CD4-positive, alpha-beta T cell treated with Interferon gamma for 1 hour (primary cell): ENCODE measurements at places on chromosomes 2 and 18.
A peak's percentile ranks its signal among the peaks of the same experiment; 100 is the strongest.

- no peak for DNase-seq
Measured at GRCh38 chr2:164890544-164890943, 48.9 kb upstream of the COBLL1 start.

- no peak for DNase-seq
Measured at GRCh38 chr2:224272237-224272910, 129.5 kb downstream of the FAM124B start.

GRCh38 chr2:207067473-207067872, 98.3 kb downstream of the KLF7 start:
- DNase-seq: no peak

DNA sequence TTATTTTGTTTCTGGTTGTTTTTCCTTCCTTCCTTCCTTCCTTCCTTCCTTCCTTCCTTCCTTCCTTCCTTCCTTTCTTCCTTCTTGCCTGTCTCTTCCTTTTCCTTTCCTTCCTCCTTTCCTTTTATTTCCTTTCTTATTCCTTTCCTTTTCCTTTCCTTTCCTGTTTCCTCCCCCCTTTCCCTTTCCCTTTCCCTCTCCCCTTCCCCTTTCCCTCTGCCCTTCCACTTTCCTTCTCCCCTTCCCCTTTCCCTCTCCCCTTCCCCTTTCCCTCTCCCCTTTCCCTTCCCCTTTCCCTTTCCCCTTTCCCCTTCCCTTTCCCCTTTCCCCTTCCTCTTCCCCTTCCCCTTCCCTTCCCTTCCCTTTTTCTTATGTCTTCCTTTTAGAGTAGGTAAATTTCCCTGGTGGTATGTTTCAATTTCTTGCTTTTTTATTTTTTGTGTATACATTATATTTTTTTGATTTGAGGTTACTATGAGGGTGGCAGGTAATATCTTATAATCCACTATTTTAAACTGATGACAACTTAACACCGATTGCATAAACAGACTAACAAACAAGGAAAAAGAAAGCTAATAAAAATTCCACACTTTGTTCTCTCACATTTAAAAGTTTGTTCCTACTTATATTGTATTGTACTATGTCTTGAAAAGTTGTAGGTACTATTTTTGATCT, 311.0 kb upstream of the FSHR start:
- DNase-seq: no peak

GRCh38 chr2:83899271-83899670, 559.8 kb downstream of the SUCLG1 start:
- DNase-seq: no peak

- DNase-seq: no peak
Measured at GRCh38 chr2:129273266-129274037, 706.0 kb upstream of the RAB6C start.

GRCh38 chr2:239978411-239978810, 46.7 kb downstream of the NDUFA10 start:
- peak; percentile 64 for DNase-seq

GRCh38 chr2:67922080-67922785, 140.6 kb downstream of the C1D start:
- no peak for DNase-seq

GRCh38 chr2:211864328-211864727, 674.3 kb downstream of the ERBB4 start:
- no peak for DNase-seq

- DNase-seq: no peak
Measured at GRCh38 chr2:20196657-20197161, 28.2 kb downstream of the SDC1 start.

DNA sequence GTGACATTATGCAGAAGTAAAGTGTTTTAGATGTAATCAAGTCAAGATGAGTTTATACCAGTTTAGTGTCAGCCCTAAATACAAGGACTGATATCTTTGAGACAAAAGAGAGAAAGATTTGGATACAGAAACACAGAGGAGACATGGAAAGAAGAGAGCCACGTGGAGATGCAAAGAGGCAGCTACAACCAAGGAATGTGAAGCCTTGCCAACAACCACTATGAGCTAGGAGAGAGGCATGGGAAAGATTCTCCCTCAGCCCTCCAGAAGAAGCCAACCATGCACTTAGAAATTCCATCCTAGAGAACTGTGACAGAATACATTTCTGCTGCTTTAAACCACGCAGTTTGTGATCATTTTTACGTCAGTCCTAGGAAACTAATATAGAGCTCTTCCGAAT, 217.2 kb downstream of the DOK6 start:
- DNase-seq: no peak

- DNase-seq: peak; percentile 47
Measured at GRCh38 chr2:203656522-203657287, 49.7 kb upstream of the CD28 start.

GRCh38 chr2:214881647-214882202, 72.2 kb upstream of the BARD1 start:
- no peak for DNase-seq

DNA sequence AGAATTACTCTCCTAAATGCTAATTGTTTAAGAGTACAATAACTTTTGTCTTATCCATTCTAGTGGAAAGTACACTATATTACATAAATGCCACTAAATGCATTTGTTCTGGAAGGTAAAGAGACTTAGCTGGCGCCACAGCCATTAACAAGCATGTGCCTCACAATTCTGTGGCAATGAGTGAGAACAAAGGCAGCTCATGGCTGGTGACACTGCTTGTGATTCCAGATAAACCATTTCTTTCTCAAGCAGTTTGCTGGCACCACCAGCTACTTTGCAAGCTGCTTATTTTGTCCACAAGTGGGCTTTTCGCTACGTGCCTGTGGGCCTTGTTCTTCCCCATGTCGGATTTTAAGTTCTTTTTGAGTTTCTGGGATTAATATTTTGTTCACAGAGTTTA, 147.6 kb upstream of the SMAD7 start:
- DNase-seq: no peak

DNA sequence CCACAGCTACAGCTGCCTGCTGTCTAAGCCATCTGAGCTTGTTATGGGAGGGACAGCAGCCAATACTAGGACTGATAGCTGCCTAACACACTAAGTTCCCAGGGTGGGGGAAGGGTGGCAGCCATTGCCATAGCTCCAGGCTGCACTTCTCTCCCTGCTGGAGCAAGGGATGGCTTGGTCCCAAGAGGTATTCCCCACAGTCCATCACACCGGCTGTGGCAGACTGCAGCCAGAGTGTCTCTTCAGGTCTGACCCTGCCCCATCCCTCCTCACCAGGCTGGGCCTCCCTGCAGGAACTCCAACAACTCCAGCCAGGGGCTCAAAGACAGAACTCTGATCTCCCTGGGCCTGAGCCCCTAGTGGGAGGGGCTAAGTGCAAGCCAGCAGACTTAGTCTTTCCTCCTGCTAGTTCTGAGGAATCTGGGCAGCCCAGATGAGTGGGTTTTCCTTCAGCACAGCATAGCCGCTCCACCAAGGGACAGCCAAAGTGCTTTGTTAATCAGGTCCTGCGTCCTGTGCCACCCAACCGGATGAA, 632.1 kb downstream of the SOCS6 start:
- DNase-seq: no peak

- DNase-seq: no peak
Measured at GRCh38 chr2:71681626-71682025, 228.3 kb downstream of the DYSF start.

- no peak for DNase-seq
Measured at GRCh38 chr2:33354981-33355380, 121.5 kb upstream of the RASGRP3 start.

- DNase-seq: no peak
Measured at GRCh38 chr2:56167616-56168562, 15.9 kb upstream of the CCDC85A start.

GRCh38 chr2:109058191-109058632, 69.2 kb upstream of the EDAR start:
- no peak for DNase-seq

GRCh38 chr2:133484784-133485183, 83.5 kb downstream of the NCKAP5 start:
- no peak for DNase-seq

DNA sequence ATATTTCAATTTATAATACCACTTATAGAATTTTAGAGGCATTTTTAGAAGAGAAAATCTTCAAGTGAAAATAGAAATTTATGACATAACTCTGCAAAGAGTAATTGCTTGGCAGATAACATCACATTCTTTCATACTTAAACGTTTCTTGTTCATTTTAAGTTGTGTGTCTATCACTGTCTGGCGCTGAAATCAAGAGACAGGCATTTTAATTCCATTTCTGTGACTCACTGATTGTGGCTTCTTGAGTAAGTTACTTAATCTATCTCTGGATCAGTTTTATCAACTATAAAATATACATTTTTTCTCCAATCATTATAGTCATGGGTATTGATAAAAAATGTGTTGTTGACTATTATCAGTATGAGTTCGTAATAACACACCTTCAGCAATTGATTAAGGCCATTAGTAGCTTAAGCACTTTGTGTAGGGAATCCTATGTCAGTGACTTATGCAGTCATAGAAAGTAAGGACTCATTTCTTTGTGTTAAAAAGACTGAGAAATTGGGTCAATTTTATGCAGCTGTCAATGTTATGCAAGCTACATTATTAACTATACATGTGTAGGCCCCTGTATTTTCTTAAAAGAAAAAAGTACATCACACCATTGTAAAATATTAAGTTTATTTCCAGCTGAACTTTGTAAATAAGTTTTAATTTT, 497.3 kb downstream of the CCDC85A start:
- no peak for DNase-seq

- no peak for DNase-seq
Measured at GRCh38 chr18:27057519-27058234, 127.4 kb downstream of the CHST9 start.

DNA sequence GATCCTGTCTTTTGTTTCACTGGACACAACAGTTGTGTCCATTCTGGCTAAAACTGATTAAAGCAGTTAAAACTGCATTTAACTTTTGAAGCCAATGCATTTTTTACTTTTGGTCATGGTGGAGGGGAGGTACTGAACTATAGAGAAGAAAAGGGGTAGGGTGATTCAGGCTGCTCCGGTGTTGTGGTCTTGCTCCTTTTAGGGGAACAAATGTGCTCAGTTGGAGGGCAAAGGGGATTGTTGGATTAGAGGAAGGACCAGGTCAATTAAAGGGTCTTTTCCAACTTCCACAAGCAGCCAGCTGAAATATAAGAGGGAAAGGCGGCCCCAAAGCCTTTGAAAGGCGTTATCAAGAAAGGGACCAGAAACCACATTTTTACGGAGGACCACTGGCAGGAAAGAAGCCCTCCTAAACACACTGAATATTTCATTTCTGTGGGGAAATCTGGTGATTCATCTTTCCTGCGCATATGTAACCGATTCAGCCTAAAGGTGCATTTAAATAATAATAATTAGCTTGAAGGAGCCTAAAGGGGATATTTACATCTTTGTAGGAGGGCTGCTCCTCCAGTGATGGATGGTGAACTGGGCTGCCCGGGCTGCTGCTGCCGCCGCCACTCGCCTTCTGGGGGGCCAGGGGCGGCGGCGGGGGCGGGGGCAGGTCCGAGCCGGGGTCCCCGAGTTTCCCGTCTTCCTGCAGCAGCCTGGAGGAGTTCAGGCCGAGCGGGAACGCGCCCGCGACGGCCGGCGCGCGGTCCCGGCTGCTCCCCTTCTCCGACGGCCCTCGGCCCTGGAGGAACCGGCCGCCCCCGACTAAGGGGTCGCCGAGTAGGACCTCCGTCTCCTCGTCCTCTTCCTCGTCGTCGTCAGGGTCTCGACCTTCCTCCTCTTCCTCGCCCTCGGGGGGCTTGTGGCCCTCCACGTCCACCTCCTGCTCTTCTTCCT, 5.2 kb downstream of the SKOR2 start:
- no peak for DNase-seq

DNA sequence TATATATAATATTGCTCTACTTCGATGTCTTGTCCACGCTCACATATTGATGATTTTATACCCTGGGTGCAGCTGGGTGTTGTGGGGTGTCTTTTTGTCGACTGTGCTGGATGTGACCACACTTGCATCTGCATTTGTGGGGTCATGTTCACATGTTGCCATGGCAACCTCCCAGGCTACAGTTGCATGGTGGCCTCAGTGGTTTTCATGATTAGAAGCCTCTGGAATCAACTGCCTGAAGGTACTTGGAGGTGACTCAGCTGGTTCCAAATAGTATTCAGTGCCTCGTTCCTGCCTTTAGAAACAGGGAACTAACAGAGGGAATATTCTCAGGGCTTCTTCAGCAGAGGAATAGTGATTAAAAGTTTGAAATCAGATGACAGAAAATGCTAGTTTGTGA, 166.3 kb upstream of the NYAP2 start:
- no peak for DNase-seq

- no peak for DNase-seq
Measured at GRCh38 chr2:43520919-43521318, 74.9 kb downstream of the THADA start.

DNA sequence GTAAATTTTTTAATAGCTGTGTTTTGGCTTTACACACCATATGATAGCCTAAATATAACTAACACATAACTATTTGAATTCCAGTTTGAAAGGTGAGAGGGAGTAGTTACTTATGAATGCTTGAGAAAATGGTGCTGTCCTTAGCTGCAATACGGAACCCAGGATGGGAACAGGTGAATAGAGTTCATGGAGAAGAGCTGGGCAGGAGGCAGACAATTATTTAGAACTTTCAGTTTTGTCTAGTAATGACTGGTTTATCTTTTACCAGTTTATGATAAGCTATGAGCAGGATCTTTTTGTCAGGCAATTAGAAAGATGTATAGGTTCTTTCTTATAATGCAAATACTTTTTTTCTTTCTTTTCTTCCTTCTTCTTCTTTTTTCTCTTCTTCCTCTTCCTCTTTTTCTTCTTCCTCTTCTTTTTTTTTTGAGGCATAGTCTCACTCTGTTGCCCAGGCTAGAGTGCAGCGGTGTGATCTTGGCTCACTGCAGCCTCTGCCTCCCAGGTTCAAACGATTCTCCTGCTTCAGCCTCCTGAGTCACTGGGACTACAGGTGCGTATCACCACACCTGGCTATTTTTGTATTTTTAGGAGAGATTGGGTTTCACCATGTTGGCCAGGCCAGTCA, 25.9 kb downstream of the UBR3 start:
- DNase-seq: no peak

DNA sequence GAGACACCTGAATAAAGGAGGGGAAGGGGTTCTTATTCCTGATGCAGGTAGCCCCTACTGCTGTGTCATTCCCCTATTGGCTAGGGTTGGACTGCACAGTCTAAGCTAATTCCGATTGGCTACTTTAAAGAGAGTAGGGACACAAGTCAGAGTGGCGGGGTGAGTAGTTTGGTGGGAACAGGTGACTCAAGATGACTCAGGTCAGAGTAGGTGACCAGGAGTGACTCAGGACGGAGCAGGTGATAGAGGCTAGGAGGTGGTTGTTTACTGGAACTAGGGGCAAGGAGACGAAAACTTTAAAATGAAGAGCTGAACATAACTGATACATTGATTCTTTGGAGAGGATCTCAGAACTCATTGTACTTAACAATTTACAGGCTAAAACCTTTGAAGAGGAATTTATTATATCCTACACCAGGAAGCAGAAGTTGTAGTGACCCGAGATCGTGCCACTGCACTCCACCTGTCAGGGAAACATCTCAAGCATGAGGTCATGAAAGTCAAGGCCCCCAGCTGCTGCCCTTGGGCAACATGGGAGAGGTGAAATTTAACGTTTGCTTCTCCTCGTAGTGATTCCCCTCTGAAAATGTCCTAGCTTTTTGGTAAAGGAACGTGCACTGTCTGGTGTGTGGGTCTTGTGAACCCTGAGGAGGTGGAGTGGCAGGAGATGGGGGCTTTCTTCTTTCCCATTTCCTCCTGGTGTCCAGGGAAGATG, 4.5 kb upstream of the CYP27A1 start:
- no peak for DNase-seq
